ENCODE measurements at places on chromosomes 6 and 20.
A peak's percentile ranks its signal among the peaks of the same experiment; 100 is the strongest.

- DNase-seq = no peak
Observed at GRCh38 chr6:33280539-33280938, 3.6 kb downstream of the B3GALT4 start.

DNA sequence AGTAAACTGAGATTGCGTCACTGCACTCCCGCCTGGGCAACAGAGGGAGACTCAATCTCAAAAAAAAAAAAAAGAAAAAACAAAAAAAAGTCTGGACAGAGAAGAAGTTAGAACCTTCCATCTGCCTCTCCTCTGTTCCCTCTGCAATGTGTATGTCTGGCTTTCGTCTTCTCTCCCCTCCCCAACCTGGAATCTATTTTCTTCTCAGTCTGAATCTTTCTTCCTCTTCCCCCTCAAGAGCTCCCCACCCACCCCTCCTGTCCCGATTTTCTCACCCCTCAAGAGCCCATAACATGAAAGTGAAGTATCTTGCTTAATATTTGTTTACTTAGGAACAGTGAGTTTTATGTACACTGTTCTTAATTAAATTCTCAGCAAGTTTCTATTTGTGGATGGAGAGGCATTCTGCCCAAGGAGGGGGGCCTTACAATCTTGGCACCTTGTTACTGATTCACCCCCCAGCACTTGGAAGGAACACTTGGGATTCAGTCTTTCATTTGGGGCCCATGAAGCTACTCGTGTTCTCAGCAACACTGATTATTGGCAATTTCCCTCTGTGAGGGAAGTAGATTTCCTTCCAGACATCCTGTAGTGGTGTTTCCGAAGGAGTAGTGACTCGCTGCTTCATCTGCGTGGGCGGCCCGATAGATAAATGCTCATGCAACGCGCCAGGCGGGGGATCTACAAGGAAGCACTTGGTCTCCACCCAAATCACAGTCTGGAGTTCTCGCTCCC is 69.3 kb upstream of the SRSF6 start:
- no peak for DNase-seq

DNA sequence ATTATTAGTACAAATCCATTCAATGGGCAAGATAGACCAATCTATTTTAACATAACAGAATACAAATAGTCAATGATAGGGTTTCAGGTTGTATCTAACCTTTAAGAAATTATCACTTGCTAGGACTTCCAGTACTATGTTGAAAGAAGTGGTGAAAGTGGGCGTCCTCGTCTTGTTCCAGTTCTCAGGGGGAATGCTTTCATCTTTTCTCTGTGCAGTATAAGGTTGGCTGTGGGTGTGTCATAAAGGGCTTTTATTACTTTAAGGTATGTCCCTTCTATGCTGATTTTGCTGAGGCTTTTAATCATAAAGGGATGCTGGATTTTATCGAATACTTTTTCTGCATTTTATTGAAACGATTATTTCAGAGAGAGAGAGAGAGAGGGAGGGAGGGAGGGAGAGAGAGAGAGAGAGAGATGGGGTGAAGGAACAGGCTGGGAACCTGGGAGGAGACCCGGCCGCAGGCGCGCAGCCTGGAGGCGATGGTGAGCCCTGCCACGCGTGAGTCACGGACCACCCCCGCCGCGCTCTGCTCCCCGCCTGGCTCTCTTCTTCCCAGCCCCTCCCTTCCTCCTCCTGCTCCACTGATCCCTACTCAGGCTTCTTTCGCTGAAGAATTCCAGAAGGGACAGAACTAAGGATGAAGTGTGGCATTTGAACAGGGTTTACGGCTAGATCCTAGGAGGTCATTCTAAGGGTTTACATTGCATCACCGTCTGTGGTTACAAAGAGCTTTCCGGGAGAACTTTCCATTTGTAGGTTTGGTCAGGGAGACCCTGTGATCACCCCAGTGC is 45.5 kb upstream of the HLA-E start:
- DNase-seq = no peak

- DNase-seq = no peak
Observed at GRCh38 chr6:158005626-158006180, 24.0 kb downstream of the SYNJ2 start.

DNA sequence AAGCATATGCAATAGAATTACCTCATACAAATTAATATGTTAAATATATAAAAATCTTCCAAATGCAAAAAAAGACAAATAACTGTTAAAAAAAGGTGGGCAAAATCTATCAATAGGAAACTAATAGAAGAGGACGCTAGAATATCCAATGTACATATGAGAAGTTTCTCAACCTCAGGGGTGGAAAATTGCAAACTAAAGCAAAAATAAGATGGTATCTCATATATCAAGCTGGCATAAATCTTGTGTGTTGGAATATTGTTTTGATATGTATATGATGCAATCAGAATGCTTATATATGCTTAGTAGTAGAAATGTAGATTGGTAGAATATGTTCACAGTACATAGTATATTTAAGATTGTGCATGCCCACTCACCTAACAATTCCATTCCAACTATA is 395.0 kb upstream of the OPRM1 start:
- DNase-seq = no peak

DNA sequence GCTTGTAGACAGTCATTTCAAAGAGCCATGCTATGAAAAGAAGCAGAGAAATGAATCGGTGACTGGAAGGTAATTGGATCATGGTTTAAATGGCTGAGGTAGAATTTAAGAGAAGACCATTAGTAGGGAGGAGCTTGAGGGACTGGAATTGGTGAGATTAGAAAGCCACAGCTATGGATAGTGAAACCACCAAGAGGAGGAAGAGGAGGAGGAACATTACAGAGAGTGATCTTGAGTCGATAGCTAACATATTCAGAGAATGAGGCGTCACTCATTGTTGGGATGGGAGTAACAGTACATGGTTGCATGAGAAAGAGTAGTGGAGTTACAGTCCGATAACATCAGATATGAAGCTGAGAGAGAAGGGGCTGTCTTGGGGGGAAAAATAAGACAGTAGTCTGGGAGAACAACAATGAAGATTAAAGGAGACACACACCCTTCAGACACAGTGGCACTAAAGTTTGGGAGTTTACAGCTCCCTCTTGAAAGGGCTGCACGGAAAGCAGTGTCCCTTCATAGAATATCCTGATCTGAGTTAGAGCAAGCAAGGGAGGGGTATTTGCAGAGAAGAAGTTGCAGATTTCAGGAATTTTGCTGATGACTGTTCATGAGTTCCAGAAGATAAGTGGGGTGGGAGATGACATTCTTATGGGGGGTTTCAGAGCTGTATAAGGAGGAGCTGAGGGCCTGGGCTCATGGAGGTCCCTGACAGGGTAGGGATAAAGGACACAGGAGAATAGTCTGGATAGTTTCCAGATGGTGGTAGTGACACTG is 15.1 kb upstream of the LAMP5 start:
- DNase-seq = no peak

- no peak for DNase-seq
Observed at GRCh38 chr20:21559305-21559704, 45.4 kb upstream of the NKX2-2 start.

- DNase-seq = no peak
Observed at GRCh38 chr20:48604426-48604825, 223.4 kb downstream of the PREX1 start.

DNA sequence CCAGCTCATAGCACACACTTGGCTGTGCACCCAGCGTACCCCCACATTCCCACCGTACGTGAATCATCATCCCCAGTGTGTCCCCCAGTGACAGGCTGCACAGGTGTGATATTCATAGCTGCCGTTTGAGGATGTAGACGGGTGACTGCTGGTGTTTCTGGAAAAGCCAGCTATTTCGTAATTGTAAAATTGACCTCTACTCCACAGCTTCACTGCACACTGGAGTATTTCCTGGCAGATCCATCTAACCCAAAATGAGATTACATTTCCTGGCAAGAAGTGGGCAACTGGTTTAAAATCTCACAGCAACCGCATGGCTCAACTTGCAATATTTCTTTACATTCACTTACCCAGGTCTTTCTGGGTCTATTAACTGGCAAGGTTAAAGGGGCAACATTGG is 30.3 kb downstream of the CD83 start:
- DNase-seq = no peak

DNA sequence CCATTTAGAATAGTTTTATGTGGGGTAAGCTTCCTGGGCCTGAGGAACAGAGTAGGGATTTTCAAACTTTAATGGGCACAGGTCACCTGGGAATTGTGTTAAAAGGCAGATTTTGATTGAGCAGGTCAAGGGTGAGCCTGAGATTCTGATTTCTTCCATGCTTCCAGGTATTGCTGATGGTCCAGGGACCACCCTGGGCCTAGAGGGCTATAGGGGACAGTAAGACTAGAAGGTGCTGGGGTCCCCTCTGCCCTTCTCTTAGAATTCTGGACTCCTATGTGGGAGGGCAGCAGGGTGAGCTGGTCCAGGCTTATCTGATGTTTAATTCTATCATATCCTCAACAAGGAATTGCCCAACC is 2.6 kb downstream of the DDR1 start:
- no peak for DNase-seq

DNA sequence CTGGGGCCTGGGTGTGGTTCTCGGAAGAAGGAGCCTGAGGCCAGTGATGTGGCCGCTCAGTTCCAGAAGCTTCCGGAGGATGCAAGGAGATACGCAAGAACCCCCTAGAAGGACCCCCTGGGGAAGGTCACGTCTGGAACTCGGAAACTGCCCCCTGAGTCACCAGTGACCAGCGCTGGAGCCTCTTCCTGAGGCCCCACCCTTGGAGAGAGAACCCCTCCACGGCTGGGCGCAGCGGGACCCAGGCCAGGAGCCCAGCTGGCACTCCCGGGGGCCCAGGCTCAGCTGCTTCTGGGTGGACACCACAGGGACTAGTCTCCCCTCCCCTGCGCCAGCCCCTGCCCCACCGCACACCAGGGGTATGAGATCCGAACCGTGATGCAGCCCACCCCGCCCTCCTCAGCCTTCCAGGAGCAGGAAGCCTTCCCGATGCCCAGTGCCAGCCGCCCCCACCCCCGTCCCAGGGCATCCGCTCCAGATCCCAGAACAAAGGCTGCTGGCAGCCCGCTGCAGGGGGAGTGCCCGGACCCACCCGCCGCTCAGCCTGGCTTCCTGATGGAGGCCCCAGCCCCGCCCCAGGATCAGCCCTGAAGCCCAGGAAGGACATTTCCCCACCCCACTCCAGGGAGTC is 7.5 kb downstream of the LAMA5 start:
- no peak for DNase-seq

DNA sequence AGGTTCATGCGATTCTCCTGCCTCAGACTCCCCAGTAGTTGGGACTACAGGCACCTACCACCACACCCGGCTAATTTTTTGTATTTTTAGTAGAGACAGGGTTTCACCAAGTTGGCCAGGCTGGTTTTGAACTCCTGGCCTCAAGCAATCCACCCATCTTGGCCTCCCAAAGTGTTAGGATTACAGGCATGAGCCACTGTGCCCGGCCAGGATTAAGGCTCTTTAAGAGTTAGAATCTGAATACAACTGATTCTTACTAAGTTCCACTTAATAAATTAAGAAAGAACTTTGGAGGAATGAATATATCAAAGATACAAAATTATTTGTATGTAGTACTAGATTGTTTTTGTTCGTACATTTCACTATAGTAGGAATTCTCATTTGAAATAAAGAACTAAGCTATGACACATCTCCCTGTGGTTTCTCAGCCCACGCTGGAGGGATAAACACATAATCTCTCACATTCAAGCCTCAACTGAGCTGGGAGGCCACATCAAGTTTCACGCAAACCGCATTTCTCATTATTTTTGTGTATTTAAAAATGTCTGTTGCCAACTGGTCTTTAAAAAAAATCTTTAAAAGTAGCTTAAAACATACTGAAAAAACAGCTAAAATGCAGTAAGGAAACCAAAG is 34.2 kb downstream of the DTNBP1 start:
- peak; percentile 20 for DNase-seq

DNA sequence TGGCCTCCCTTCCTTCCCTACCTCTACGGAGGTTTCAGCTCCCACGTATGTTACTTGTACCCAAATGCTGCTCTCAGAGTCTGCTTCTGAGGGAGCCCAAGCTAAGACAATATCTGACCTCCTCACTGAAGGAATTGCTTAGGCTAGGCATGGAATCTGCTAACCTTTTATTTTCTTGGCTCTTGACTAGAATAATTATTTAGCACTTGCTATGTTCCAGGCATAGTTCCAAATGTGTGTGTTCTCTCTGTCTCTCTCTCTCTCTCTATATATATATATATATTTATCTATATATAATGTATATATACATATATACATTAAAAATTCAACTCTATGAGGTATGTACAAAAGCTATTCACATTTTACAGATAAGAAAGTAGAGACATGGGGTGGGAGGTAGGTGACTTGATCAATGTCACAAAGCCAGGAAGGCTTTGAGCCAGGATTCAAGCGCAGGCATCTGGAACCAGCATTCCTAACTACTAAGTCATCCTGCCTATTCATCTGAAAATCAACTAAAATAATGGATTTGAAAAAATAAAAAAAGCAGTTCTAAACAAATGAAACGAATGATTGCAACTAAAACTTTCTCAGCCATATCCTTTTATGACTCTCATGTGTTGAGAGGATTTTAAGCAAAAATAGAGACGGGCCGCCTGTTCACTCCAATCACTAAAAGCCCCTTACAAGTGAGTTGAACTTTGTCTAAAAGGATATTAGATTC is 189.7 kb upstream of the JAG1 start:
- DNase-seq = no peak

DNA sequence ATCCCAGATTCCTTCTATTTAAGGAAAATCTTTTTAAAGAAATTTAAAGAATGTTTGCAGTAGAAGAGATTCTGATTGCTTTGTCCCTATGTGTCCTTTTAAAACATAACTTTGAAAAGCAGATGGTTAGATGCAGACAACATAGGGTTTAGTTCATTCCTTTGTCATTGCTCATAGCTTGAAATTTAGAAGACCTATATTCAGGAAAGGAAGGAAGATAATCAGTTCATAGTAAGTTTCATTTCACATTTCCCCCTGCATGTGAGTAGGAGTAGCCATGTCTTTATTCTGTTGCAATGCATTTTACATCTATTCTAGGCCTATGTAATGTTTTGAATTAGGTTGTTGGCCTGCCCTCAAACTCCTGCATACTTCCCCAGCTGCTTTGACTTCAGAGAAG is 197.9 kb upstream of the GRIK2 start:
- no peak for DNase-seq

GRCh38 chr20:48521121-48521520 is 306.7 kb downstream of the PREX1 start:
- no peak for DNase-seq

- DNase-seq = no peak
Observed at GRCh38 chr6:96755096-96755495, 82.2 kb downstream of the GPR63 start.

DNA sequence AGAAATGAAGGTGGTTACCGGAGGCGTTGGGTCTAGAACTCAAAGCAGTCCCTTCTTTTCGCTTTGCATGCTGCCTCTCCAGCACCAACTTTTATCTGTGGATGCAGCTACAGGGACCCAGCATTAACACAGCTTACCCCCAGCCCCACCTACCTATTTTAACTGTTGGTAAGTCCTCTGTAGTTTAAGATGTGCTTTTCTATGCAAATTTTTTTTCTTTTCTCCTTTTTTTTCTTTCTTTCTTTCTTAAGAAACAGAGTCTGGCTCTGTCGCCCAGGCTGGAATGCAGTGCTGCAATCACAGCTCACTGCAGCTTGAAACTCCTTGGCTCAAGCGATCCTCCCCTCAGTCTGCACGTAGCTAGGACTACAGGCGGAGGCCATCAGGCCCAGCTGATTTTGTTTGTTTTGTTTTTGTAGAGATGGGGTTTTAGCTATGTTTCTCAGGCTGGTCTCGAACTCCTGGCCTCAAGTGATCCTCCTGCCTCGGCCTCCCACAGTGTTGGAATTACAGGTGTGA is 6.5 kb upstream of the USP45 start:
- DNase-seq = no peak

GRCh38 chr20:46206992-46207549 is 89.0 kb downstream of the CD40 start:
- DNase-seq = no peak

- DNase-seq = no peak
Observed at GRCh38 chr20:38418509-38419204, 16.5 kb downstream of the SNHG17 start.

GRCh38 chr6:44072959-44073611 is 54.2 kb downstream of the MRPL14 start:
- peak; percentile 53 for DNase-seq
